ENCODE measurements at places on chromosomes 7 and 10.

- no peak for DNase-seq
Observed at GRCh38 chr10:75444781-75445386, 13.5 kb downstream of the LRMDA start.

DNA sequence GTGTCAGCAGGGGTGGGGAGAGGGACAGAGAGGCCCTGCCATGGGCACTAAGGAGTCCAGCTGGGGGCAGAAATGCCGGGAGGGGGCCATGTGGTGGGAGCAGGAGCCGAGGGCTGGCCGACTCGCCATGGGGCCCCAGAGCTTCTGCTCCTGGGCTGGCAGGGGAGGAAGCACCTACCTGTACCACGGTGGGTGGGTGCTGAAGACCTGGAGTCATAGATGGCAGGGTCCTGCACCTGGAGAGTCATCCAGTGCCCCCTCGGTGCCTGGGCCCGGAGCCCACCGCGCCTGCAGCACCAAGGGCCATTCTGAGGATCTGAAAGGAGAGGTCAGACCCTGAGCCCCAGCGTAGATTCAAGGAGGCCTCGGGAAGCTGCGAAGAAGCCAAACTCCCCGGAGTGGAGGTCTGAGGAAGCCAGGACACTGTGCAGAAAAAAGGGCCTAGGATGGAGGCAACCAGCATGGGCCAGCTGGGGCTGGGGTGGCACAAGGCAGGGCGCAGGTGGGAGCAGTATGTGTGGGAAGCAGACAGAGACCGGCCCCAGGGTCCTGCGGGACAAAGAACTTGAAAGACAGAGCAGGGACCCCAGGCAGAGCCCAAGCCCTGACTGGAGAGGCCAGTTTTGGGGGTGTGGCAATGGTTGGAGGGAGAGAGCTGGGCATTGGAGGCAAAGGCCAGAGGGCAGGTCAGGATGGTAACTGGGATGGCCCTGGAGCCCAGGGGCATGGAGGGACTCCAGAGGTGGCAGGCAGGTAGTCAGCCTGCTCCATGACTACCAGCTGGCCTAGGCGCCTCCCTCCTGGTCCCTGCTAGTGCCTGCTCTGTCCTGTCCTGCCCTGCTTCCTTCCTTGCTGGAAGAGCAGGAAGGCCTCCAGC lies 26.7 kb upstream of the SMARCD3 start:
- DNase-seq = no peak

- DNase-seq = no peak
Observed at GRCh38 chr7:1873421-1873820, 203.3 kb downstream of the ELFN1 start.

GRCh38 chr10:127952575-127952869 lies 45.6 kb downstream of the PTPRE start:
- DNase-seq = no peak

DNA sequence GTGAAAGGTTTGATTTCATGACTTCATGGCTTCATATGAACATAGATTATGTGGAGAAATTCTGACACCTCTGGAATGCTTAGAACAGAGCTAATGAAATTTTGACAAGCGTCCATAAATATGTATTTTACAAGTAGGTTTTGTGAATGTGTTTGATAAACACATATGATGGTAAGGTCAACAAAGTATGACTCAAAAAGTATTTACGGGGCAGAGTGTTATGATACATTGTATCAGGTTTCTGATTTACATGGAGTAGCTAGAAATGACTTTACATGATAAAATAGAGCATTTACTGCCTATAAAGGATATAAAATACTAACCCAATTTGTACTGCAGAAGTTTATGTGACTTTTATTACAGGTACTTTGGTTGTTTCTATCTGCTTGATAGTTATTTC lies 206.3 kb downstream of the MDFIC start:
- no peak for DNase-seq

- DNase-seq = no peak
Observed at GRCh38 chr7:3117081-3117480, 73.4 kb upstream of the CARD11 start.

GRCh38 chr10:62109587-62110293 lies 158.9 kb downstream of the RTKN2 start:
- DNase-seq = peak; percentile 42

DNA sequence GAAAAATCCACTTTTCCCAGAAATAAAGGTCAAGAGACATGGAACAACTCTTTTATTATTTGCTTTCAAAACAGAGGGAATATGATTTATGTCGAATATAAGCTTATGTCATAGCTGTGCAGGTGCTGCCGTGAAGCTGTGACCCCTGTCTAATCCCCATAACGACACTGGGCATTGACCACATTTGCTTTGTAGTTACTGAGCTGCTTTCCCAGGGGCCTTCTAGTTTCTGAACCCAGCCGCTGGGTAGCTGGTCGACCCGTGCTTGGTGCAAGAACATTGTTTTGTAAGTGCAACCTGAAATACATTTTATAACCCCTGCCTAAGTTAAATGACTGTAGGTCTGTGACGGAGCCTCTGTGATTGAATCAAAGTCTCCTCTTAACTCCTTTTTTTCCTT lies 144.9 kb upstream of the HDAC9 start:
- no peak for DNase-seq

GRCh38 chr10:114342976-114343375 lies 61.3 kb downstream of the AFAP1L2 start:
- no peak for DNase-seq

- no peak for DNase-seq
Observed at GRCh38 chr10:50511492-50512213, 112.1 kb downstream of the SGMS1 start.

DNA sequence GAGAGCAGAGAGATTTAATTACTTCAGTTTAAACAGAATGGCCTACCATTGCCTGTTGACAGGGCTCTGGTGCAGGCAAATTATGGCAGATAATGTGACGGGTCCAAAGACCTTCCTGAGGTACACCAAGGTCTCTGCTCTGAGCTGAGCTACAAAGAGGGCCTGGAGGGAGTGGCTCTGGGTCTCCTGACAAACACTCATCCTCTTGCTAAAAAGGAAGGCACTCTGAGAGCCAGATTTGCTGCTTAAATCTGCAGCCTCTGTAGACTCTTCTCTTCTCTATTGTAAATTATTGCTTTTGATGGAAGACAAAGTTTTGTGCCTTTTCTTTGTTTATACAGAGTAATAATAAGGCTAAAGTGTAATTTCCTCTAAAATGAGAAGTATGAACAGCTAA lies 529.5 kb upstream of the FZD8 start:
- DNase-seq = no peak

DNA sequence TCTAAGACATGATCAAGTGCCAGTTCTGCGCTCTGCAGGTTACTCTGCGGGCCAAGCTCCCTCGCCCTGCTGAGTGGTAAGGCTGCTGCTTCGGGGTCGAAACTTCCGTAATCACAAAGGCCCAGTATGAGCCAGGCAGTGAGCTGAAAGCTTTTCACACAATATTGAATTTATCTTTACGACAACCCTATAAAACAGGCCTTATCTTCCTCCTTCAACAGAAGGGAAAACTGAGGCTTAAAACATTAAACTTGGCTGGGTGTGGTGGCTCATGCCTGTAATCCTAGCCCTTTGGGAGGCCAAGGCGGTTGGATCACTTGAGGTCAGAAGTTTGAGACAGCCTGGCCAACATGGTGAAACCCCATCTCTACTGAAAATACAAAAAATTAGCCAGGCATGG lies 83.3 kb downstream of the FAM107B start:
- DNase-seq = no peak

- DNase-seq = no peak
Observed at GRCh38 chr10:78973901-78974616, 94.7 kb upstream of the ZMIZ1 start.

DNA sequence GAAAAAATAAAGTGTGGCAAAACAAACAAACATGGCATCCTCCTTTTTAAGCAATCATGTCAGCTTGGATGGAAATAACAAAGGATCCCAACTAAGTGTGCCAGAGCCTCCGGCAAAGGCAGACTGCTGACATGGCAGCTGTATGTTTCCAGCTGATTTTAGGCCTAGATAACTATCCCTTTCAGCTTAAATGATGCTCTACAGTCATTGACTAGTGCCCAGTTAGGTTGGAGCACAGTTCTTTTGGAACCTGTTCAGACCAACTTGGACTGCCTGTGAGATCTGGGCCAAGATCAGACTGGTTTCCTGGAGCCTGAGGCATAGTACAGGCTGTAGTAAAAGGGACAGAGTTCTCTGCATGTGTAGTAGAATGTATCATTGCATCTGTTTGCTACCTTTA lies 128.7 kb downstream of the DYNC1I1 start:
- DNase-seq = no peak

DNA sequence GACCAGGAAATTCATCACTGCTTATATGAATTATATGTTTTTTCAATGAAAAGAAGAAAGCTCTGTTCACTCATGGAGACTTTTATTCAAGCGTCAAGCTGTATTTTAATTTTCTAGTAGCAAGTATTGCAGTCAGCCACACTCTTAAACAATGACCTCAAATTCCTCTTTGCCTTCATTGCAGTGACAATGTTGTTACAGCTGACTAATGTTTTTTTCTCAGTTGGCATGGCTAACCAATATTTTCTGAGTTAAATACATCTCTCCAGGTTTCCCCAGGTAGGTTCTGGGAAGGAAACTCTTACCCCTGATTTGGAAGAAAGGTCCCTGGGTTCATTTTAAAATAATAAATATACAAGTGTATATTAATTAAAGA lies 241.5 kb downstream of the WDR11 start:
- DNase-seq = no peak

DNA sequence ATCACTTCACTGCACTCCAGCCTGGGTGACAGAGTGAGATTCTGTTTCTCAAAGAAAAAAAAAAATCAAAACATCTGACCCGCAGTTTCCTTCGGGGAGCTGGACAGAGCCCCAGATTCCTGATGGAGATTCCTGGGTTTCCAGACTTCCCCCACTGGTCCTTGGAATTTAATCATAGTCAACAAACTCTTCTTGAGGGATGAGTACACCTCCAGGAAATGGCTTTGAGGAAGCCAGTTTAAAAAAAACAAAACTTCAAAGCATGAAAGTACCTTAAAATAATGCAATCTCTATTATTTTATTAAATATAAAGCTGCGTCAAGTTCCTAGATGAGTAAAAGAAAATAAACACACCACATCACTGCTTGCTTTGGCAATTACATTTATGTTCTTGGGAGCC lies 1.2 kb upstream of the MAD1L1 start:
- no peak for DNase-seq

- DNase-seq = no peak
Observed at GRCh38 chr7:30351286-30351685, 66.9 kb downstream of the ZNRF2 start.

- DNase-seq = no peak
Observed at GRCh38 chr7:37741776-37742175, 58.2 kb downstream of the GPR141 start.

DNA sequence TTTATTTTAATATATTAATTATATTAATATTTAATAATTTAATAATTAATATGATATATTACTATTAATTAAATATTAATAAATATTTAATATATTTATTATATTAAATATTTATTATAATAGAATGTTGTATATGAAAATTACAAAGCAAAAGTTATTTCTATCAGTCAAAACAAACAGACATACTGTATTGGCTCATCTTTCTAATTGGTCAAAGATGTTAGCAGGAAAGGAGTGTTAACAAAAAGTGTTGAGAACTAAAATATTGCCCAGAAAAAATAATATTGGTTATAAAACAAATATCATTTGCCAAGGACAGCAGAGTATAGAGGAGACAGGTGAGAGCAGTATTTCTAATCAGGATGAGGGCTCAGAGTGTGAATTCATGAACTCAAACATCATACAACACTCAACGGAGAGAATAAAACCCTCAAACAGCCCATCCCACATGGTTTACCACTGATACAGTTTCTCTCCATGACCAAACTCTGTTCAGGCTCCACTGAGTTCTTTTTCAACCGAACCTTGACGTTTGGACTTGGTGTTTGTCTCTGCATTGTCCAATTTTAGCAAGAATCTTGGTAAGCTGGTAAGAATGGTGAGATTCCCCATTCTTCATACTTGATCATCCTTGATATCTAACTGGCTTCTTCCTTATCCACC lies 58.0 kb downstream of the TSPAN12 start:
- no peak for DNase-seq
